ENCODE measurements at places on chromosomes 11 and 22.
A peak's percentile ranks its signal among the peaks of the same experiment; 100 is the strongest.

GRCh38 chr11:91081440-91082043 is 858.7 kb upstream of the CHORDC1 start:
- DNase-seq: peak; percentile 13

- DNase-seq: no peak
Measured at GRCh38 chr11:82871646-82872045, 28.6 kb downstream of the PRCP start.

DNA sequence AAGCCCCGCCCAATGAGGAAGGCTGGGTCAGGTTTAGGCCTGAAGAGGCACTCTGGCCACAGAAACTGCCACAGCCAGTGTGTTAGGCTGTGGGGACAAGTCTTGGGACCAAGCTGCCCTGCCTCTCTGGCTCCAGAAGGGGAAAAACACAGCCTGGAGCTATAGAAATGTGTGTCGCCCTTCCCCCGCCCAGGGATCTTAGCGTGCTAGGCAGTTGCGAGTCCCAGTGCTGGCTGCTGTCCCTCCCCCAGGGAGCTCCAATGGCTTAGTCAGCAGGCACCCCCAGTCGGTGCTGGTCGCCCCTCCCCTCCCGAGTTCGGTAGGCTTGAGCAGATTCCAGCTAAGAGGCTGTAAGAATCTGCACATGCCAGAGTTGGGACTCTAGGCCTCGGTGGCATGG is 99.5 kb upstream of the API5 start:
- no peak for DNase-seq

GRCh38 chr11:68678031-68678441 is 6.3 kb upstream of the GAL start:
- no peak for DNase-seq

- DNase-seq: no peak
Measured at GRCh38 chr11:128719556-128719824, 25.6 kb downstream of the FLI1 start.

DNA sequence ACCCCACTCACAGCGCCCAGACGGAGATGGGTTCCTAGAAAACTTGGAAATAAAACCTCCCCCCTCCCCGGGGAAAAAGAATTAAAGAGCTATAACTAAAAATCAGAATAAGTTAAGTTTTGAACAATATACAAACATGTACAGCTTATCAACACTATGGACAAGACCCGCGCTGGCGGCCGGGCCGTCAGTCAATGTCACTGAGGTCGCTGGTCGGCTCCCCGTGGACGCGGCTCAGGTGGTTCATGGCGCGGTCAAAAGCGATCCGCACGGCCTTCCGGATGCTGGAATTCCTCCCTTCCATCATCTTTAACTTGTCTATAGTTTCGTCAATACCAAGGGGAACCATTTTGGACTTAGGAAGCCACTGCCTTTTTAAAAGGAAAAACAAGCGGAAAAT is 53.6 kb downstream of the BRD1 start:
- no peak for DNase-seq

GRCh38 chr11:5624489-5625279 is at the start of gene TRIM34:
TSS of gene TRIM34 (plus strand) at chr11:5625001. CDS start at chr11:5632332, 7,331 bp downstream.
- DNase-seq: peak; percentile 55

GRCh38 chr22:40720538-40721256 is 41.4 kb downstream of the MCHR1 start:
- DNase-seq: peak; percentile 54

DNA sequence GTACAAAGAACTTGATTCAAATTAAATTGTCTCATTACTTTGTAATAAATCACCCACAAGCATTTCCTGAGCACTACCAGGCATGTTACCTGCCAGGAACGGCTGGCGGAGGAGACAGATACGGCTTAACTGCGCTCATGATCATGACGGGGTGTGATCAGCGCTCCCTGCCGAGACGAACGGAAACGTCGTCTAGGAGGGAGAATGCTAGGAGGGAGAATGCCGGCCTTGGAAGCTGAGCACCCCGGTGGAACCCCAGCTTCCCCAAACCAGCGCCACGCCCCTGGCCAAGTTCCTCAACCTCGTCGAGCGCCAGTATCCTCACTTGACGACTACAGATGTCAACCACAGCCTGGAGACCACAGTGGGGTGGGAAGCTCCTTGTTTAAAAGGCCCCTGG is 272.8 kb downstream of the CTTN start:
- no peak for DNase-seq

- DNase-seq: peak; percentile 65
Measured at GRCh38 chr11:122202951-122203456, 87.0 kb upstream of the BLID start.

DNA sequence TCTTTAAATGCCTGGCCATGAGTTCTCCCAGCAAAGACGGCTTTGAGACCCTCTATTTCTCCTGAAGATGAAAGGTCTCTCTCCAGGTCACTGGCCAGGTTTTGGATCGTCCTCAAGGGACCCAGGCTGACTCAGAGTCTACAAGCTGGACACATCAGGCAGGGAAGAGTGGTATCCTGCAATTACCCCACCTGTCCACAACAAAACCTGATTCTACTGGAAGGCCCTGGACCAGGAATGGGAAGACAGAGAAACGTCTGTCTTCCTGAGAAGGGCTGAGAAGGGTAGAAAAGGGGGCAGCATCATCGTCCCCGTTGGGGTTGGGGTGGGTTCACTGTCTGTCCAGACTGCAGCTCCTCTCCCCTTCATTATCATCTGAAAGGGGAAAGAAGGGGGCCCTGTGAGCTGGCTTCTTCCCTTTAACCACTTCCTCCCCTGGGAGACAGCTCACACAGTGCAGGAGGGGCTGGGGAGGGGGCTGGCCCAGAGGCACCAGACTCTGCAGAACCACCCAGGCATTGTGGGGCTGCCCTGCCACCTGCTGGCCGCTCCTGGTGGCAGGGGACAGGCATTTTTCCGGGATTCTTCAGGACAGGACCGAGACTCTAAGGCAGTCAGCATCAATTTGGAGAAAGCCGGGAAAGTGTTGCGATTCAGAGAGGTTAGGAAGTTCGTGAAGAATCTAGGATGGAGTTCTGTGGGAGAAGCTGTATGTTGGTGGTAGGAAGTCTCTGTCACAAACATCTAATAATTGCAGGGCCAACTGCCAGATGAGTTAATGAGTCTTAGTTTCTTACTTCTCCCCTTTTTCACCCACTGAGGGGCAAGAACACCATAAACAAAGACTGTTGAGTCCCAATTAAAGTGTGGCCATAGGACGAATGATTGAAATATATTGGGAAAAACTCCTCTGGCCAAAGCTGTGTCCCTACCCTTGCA is 57.6 kb downstream of the SYN3 start:
- no peak for DNase-seq

All from astrocyte (in vitro differentiated cells and primary cell).